ENCODE measurements at places on chromosomes 12 and 14.

DNA sequence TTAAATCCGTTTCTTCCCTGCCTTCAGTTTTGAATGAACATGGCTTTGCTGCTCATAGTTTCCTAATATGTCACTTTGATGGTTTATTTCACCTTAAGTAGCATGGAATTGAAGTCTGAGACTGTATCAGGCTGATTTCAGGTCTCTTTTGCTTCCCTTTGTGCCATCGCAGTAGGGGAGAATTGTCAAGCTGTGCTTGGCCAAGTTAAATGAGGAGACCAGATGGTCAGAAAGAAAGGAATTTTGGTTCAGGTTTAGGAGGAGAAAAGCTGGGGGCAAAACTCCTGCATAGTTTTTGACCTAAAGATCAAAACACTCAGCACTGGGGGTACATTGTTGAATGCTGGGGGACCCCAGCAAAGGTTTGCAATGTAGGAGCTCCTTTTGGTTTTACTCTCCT is 398.4 kb downstream of the NUAK1 start:
- no peak for DNase-seq

GRCh38 chr12:71071536-71072097 is 86.2 kb downstream of the TSPAN8 start:
- DNase-seq, result no peak

GRCh38 chr14:68359022-68359836 is 433.6 kb downstream of the ZFP36L1 start:
- DNase-seq, result no peak

GRCh38 chr14:41604721-41605531 is 1.8 kb upstream of the LRFN5 start:
- peak; percentile 70 for DNase-seq

GRCh38 chr12:9127936-9128663 is 12.4 kb upstream of the A2M start:
- DNase-seq, result no peak

DNA sequence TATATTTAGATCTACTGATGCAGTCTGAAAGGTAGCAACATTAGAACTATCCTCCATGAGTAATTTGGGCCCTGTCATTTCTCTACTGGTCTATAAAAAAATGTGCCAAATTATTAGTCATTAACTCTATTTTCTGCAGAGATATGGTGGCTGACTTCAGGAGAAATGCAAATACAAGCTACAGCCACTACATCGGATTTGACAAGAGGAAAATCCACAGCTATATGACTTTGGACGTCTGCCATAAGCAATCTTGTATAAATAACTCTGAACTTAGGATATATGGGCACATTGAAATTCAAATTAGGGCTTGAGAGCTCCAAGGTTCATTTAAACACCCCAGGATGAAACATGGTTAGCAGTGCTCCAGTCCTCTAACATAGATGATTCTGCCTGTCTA is 983.0 kb upstream of the LRFN5 start:
- DNase-seq, result no peak

- no peak for DNase-seq
Observed at GRCh38 chr14:101174980-101175606, 271.6 kb upstream of the RTL1 start.

DNA sequence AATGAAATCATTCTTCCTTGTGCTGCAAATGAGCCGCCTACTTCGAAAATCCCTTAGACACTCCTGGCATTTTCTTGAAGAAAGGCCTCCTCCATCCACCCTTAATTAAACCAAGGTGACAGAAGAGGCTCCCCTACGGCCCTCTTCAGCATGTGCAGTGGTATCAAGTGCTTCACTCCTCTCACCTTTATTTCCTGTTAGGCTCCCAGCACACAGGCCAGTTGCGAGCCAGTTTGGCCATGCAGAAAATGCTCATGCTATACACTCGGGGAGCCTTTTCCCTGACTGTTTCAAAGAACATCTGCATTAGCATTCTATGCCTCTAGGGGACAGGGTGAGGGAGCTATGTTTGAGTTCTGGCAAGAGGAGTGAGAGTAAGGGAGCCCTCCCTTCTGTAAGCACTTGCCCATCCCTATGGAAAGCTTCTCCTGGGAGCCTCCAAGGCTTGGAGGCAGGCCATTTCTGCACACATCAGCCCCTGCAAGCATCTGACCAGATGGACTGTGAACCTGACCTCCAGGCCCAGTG is 291.5 kb downstream of the RPS29 start:
- DNase-seq, result no peak

DNA sequence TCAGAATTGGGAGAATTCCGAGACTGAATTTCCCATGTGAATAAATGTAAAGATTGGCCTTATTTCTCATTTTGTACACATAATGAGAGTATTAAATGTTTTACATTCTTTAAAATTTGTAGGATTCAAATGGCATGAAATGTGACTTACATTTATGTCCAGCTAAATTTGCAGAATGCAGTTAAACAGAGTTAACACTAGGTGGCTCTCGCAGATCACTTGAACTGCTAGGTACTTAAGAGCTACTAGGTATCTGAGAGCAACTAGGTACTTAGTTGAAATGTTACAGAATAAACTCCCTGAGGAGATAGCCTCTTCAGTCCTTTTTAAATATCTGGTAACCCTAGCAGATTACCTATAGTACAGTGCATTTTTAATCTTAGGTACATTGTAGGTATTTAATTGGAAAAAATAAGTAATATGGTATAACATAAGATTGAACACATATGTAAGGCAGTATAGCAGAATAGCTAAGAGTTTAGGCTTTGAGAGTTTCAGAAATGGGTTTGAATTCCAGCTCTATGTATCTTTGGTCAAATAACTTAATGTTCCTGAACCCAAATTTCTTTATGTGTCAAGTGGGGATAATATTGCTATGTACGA is 73.8 kb downstream of the KIAA0586 start:
- peak; percentile 85 for DNase-seq

DNA sequence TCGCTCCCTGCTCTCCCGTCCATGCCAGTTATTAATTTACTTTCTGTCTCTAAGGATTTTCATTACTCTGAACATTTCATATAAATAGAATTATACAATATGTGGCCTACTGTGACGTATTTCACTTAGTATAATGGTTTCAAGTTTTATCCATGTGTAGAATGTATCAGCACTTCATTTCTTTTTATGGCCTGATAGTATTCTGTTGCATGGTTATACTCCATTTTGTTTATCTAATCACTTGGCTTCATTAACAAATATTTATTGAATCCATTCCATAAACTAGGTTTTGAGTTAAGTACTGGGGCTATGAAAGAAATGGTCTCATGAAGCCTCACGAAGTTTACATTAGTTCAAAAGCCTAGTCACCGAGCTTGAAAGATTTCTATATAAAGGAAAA is 7.6 kb downstream of the GPR65 start:
- DNase-seq, result no peak

- no peak for DNase-seq
Observed at GRCh38 chr12:62270872-62271271, 10.7 kb downstream of the USP15 start.

- no peak for DNase-seq
Observed at GRCh38 chr12:80617733-80618132, 89.7 kb upstream of the MYF6 start.
